ENCODE measurements at places on chromosomes 7 and 10.

DNA sequence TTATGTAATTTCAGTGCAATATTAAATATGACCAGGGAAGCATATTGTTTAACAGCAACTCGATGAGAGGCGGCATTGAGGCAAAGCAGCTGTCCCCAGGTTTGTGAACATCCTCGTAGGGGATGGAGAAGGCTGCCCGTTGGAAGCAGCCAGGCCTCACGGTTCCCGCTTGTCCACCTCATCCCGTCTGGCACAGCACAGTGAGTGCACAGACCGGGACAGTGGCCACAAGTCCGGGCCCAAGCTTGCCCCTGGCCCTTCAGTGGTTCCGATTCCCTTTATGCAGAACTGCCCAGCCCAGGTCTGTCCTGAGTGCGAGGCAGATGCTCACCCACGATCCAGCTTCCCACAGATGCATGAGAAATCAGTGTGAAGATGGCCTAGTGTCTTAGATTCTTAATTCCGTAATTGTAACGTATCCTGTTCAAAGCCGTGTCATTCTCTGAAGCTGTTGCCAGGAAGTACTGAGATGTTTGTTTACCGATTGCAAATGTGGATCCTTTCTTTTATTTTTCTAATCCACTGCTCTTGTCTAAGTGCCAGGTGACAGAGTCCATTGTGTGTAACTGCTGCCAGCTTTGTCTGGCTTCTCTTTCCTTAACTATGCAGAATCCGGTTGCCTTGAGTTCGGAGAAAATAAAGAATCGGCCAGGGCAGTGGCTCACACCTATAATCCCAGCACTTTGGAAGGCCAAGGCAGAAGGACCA, 35.5 kb downstream of the PFKP start:
- DNase-seq: no peak

GRCh38 chr10:48634198-48634983, 29.5 kb upstream of the ARHGAP22 start:
- peak; percentile 19 for DNase-seq

GRCh38 chr10:42177077-42177792, 461.1 kb downstream of the ZNF33B start:
- no peak for DNase-seq

DNA sequence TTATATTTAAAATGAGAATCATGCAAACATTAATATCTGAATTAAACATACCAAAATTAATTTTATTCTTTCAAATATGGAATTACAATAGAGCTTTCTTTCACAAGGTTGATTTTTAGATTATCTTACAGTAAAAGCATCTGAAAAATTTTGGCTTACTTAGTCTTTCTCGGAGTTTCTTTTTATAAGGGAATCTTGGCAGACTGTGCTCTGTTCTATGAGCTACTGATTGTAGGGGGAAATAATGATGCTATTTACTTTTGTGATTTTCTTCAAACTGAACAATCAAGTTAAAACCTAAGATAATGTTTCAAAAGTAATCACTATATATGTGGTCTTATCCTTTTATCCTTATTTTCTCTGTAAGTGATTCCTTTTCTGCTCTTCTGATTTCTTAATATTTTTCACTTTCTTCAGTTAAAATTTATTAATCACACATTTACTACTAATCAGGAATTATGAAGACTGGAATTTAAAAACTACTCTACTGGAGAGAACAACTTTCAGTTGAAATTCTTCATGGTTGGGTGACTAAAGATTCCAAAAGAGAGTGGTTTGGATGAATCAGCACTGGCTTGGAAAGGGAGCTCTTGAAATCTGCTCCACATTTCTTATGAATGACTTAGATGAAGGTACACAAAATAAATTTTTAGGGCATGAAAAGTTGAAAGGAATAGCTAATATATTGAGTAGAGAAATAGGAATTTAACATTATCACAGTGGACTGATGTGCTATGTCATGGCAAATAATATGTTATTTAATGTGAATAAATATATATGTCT, 103.9 kb downstream of the PPP1R9A start:
- no peak for DNase-seq

DNA sequence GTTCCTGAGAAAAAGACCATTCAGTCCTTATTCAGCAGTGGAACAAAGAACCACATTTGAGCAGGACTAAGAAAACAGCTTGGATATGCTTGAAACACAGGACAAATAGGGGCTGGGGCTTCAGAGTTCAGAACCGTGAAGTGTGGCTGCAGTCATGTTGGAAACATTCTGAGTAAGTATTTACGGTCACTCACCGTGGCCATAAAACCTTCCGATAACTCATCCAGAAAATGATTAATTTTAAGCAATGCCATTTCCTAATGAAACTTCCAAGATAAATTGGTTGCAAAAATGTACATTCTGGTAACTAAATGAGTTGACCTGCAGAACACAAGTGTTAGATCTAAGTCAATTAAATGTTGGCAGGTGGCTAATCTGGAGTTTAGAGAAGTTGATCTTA, 279.2 kb downstream of the CXCL12 start:
- DNase-seq: no peak

GRCh38 chr10:58322072-58322834, 12.6 kb upstream of the UBE2D1 start:
- DNase-seq: no peak

DNA sequence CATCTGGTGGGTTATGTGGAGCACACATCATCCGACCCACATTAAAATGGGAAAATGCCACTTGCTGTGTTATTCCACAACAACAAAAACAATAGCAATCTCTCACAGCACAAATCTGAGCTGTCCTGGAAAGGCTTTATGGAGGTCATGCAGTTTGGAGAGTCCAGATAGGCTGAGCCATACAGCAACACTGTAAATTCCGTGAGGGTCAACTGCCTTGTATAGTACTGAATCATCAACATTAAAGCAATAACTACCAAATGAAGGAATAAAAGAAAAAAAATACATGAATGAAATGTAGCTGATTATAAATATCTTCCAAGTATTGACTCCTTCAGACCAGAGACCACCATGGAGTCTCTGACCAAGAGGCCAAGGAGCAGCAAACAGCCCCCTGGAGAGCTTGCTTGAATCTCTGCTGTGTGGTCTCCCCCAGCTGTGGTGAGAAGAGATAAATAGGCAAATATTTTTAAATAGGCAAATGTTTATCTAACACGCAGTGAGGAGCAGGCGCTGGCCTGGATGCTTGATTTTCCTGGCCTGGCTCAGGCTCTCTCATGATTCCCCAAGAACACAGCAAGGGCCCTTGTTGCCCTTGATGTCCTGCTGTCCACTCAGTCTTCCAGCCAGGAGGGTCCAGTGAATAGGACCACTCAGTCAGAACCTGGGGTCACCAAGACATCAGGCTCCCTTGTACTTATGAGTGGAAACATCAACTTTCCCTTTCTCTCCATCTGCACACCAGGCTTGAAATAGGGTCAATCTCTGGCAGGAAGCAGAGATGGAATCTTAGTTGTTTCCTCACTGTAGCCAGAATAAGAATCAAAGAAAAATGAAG, 1021.3 kb downstream of the XPNPEP1 start:
- no peak for DNase-seq

GRCh38 chr10:126215746-126216631, 172.3 kb downstream of the ADAM12 start:
- no peak for DNase-seq

- DNase-seq: no peak
These were observed 7.0 kb downstream of the GSAP start for GRCh38 chr7:77409005-77409738.

DNA sequence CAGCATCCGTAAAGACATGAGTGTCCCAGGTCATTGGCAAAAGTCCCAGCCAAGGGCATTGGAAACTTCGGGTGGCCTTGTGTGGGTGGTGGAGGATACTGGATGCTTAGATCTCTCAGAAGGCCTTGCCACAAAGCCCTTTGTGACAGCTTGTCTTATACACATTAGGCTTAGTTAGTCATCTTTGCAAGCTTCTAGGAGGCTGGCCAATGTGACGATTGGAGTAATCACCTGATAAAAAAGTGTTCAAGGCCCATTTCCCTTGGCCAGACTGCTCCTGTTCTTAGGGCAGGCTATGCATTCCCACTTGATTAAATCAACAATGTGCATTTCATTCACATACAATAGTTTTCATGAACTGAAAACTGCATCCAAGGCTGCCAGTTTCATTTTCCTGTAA, 26.9 kb downstream of the NPS start:
- DNase-seq: no peak

GRCh38 chr10:80856186-80856585, 318.5 kb downstream of the SH2D4B start:
- DNase-seq: no peak

DNA sequence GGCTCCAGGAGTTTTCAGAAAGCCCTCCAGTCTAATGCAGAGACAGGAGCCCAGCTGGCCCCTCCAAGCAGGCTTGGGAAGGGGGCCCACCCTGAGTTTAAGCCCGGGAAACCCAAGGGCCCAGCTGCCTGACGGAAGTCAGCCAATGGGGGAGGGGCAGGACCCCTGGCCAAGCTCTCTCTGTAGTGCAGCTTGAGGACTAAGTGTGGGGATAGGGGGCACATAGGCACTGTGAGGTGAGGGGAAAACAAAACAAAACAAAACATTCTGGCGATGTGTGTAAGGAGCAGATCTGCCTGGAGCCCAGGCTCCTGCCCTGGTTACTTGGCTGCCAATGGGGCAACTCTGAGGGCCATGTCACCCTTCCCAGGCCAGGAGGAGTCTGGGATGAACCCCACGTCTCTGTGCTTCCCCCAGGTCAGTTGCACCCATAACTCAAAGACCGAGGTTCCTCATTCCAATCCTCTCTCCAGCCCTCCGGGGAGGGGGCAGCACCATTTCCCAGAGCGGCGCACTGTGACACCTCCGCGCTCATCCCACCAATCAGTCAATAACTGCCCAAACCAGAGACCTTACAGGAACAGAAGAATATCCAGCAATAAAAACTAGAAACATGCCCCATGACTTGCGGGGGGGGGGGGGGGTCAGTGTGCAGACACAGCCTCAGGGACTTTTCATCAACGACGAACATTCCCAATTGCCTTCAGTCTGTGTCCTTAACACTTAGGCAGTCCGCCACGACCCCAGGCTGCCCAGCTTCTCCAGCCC, 1.7 kb downstream of the CXCL12 start:
- no peak for DNase-seq

DNA sequence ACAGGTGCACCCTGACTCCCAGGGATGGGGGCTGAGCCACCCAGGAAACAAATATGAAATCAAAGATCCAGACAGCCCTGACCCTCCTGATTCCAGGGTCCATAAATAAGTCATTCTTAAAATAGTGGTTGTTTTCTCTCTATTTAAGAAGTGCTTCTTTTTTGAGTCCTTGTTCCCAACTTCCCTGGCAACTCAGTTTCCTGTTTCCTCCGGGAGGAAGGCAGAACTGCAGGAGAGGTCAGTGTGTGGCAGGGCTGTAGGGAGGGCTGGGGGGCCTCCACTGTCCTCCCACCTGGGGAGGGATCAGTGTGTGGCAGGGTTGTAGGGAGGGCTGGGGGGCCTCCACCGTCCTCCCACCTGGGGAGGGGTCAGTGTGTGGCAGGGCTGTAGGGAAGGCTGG, 88.7 kb upstream of the PDGFA start:
- DNase-seq: no peak

DNA sequence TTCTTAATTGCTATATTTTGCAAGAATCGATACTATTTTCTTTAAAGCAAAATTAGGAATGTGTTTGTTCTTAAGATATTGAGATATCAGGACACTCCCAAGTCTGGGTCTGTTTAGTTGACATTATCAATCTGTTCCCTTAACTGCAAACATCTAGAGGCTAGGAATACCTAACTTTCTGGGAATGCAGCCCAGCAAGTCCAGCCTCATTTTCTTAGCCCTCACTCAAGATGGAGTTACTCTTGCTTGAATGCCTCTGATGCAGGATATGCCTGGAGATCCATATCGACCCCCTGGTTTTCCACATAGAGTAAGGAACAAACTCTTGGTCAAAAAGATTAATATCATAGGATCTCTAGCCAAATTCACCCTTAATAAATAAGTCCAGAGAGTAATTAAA, 305.3 kb upstream of the COBL start:
- DNase-seq: no peak

- no peak for DNase-seq
These were observed 6.0 kb downstream of the ASB4 start for GRCh38 chr7:95491634-95492314.

DNA sequence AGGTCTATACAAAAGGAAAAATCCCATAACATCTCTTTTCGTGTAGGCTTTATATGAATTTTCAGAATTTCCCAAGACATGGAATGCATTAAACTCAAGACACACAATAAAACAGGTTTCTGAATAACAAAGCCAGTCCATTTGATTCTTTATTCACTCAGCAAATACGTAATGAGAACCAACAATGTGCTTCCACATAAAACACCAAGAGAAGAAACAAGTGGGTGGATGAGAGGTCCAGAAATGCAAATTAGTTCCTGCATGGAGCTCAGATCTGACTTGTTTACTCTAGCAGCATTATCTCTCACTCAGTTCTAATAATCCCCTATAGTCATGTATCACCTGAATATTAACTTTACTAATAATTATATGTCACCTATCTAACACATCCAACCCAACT, 249.5 kb downstream of the LRRTM3 start:
- no peak for DNase-seq

- DNase-seq: no peak
These were observed 1.3 kb upstream of the LRRC18 start for GRCh38 chr10:48940958-48941357.

GRCh38 chr10:117921421-117921820, 125.3 kb downstream of the RAB11FIP2 start:
- DNase-seq: no peak

- no peak for DNase-seq
These were observed 363.9 kb downstream of the MALRD1 start for GRCh38 chr10:19412531-19412930.

DNA sequence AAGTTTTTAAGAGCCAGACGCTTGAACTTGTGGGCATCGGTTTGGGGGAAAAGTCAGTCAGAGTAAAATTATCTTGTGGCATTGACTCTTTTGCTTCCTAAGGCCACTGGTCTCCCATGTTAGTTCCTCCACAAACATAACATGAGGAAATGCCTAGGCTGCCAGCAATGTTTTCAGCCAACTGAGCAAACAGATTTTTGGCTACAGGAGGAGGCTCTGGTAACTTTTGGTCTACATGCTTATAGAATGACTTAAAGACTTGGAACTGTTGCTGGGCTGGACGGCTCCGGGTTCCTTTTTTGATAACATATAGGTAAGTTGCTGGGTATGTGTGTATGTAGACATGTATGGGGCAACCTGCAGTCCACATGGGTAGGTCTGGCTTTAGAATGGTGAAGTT, 9.6 kb upstream of the ZNF239 start:
- no peak for DNase-seq

DNA sequence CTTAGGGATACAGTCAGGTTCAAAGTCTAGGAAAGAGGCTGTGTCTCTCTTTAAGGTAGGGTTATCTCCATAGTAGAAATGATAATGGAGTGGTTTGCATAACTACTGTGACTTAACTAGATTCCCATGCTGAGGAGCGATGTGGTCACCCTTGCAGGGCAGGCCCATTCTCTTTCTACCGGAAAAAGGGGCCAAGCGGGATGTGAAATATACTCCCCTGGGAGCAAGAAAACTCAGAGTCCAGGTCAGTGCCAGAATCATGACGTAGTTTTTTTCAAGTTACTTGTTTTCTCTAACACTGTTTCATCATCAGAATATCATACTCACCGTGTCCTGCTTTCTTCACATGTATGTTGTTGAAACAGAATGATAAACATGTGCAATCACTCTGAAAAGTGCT, 649.0 kb upstream of the ANKRD30A start:
- no peak for DNase-seq

Measured in esophagus squamous epithelium (tissue), 5 donors.